ENCODE measurements at places on chromosomes 5 and 9.

- DNase-seq, result no peak
Observed at GRCh38 chr5:68215898-68216244, 315 bp downstream of the PIK3R1 start.

GRCh38 chr9:31908891-31909480, 475.5 kb upstream of the ACO1 start:
- no peak for DNase-seq

DNA sequence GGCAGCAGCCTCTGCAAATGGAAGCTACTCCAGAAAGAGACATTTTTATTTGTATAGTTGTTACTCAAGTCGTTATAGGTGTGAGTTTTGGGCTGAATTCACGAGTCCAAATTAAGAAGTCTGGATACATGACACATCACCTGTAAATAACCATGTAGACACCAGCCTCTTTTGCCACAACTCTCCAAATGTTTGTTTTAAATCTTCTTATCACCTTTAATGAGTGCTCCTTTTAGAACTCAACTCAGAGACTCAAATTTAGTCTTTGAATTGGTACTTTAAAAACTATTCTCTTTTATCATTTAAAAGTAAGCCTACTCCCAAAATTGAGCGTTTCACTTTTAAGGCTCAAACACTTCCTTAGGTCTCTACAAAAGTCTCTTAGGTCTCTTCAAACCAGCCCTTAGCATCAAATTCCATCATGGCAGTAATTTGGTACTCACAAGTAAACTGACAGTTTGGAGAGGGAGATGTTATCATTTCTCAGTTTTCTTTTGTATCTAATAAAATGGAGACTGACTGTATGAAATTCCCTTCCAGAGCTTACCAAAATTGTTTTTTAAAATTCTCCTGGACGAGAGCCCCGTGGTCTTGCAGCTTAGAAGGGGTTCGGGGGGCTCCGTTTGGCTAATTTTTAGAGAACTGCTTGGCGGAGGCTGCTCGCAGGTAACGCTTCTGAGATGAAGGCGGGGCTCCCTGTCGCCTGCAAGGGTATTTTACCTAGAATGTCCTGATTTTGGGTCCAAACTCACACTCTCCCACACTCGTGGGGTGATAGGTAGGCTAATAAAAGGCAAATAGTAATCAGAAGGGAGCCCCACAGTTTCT, 194.6 kb downstream of the MEF2C start:
- no peak for DNase-seq

DNA sequence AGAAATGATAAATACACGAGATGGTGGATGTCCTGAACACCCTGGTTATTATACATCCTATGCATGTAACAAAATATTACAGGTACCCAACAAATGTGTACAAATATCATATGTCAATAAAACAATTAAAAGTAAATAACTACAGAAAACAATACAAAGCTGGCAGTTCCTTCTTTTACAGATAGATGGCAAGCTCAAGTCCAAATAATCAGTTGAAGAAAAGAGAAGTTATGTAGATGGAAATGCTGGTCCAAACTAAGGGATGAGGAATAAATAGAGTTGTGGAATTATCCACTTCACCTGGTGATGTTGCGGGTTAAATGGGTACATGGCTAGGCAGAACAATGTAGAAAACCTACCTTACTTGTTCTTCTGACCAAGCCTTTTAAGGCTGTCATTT, 79.4 kb downstream of the PALM2AKAP2 start:
- DNase-seq, result no peak

- DNase-seq, result peak; percentile 2
Observed at GRCh38 chr5:154038261-154038706, 426 bp downstream of the FAM114A2 start.

GRCh38 chr5:81838307-81838906, 87.5 kb upstream of the SSBP2 start:
- no peak for DNase-seq

DNA sequence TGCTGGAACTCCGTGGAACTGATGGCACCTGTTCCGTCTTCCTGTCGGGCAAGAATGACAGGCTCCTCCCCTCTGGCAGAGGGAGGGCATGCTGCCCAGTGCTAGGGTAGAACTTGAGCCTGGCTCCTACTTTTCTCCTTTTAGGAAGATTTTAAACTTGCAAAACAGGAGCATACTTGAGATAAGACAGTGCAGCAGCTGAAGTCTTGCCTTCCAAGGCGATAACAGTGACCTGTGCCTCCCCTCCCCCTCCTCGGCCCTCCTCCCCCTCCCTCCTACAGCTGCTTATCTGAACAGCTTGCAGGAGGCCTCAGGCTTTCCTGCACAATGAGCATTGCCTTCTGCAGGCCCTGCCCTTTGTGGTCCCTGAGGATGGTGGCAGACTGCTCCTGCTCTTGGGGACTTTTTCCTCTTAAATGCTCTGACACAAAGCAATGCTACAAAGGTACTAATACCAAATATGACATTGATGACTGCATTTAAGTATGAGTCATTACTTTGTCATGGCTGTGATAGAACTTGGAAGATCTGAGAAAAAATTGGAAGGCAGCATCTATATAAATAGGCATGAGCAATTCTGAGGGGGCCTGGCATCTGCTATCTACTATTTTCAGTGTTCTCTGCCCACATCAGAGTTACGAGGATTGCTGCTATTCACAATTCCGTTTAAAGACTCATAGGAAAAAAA, 2.0 kb downstream of the GADD45G start:
- DNase-seq, result no peak

DNA sequence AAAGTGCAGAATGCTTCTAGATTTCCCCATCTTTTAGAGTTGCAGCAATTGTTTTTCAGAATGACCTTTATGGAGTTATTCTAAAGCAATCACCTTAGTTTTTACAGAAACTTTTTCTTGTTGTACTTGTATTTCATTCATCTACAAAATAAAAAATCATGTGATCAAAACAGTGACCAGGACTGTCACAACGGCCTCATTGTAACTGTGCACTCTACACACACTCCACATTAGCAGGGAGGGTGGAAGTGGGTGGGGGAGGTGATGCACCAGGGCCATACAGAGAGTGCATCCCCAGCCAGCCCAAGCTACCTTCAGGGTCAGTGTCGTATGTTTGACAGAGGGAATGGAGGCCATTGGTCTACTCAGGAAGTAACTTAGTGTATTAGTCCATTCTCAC, 26.9 kb downstream of the EGFLAM start:
- DNase-seq, result no peak

- no peak for DNase-seq
Observed at GRCh38 chr5:56558131-56558745, 257.1 kb upstream of the MAP3K1 start.

GRCh38 chr9:34163434-34163833, 15.4 kb upstream of the UBAP1 start:
- no peak for DNase-seq

GRCh38 chr9:88184976-88185375, 46.7 kb upstream of the SPATA31C2 start:
- DNase-seq, result no peak

GRCh38 chr5:136388474-136388873, 23.1 kb upstream of the TRPC7 start:
- DNase-seq, result no peak

GRCh38 chr5:157561110-157561509, 14.5 kb downstream of the ADAM19 start:
- DNase-seq, result no peak

DNA sequence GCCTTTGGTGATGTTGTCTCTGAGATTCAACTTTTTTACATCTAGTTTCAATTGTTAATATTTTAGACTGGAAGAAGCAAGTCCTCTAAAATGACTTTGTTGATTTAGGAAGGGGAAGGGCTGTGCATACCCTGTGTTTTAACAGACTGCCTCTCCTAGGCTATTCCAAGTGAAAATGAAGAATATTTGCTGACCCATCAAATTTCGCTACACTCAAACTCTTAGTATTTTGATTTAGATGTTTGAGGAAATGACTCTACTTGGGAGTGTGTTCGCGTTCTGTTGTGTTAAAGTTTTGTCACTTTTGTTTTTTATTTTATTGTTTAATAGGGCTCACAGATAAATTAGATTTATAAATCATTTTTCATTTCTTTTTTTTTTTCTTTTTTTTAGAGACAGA, 3.6 kb downstream of the MARVELD2 start:
- DNase-seq, result no peak

DNA sequence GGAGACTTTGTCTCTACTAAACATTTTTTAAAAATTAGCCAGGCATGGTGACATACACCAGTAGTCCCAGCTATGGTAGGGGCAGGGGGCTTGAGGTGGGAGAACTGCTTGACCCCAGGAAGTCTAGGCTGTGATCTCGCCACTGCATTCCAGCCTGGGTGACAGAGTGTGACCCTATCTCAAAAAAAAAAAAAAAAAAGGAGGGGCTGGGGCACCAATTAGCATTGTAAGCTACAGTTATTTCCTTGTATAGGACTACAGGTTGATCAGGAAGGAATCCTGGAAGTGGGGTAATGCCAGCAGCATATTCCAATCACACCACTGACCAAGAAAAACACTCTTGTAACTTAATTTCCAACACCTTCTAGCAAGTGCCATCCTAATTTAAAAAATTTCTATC, 32.1 kb downstream of the PWWP2A start:
- DNase-seq, result no peak

DNA sequence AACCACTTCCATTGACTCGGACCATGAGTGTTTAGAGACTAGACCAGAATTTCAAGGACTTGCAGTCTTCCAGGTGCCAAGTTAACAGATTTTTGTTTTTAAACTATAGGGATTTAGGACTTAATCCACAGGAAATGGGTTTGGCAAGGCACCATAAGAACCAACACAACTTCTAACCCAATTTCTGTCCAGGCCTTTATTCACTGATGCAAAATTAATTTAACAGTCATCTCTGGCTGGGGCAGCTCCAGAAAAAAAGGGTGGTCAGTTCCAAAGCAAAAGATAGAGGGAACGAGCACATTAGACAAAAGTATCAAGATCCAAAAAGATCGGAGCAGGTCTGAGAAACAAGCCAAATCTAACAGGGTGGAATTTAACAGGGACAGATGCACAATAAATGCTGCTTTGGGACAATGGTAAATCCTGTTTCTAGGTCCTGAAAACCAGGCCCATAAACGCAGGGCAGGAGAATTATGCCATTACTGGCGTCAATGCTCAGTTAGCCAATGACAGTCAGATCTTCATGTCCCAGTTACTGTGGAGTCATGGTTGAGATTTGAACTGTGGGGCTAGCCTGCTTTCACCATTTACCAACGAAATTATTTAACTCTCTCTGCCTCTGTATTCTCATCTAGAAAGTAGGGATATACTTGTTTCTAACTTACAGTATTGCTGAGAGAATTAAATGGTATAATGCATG, 590.8 kb upstream of the BRINP1 start:
- no peak for DNase-seq

- DNase-seq, result no peak
Observed at GRCh38 chr9:28956116-28956880, 1383.0 kb upstream of the C9orf72 start.

GRCh38 chr5:41048986-41049385, 22.2 kb downstream of the MROH2B start:
- DNase-seq, result no peak

DNA sequence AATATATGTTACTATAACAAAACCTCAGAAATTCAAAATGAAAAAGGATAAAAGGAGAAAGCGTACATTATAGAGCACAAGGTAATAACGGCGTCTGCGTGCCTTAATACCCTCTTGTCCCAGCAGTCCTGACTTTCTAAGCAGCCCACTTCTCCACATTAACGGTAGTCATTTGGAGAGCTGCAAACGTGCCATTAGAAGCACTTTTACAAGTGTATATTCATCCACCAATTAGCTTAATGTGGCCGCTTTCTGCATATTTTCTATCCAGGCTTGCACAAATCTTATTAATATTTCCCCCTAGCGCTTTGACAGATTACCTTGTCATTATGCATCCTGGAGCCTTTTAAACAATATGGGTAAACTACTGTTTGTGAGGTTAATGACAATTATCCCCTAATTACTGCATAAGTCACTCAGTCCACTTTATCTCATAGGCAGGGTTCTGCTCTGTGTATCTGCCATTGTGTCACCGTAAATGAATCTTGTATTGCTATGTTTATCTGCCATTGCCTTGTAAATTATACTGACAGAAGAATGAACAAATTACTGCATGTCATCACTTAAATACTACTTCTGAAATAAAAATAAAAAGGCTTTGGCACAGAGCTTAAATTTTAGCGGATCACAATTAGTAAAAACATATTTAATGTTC, 421.3 kb downstream of the BNC2 start:
- DNase-seq, result no peak

DNA sequence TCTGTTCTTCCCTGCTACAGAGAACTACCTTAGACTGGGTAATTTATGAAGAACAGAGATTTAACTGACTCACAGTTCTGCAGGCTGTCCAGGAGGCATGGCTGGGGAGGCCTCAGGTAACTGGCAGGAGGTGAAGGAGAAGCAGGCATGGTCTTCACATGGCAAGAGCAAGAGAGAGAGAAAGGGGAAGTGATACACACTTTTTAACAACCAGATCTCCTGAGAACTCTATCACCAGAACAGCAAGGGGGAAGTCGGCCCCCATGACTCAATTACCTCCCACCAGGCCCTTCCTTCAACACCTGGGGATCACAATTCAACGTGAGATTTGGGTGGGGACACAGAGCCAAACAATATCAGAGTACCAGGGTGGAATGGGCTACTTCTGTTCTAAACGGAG, 766.8 kb downstream of the TLE1 start:
- no peak for DNase-seq

GRCh38 chr5:150780187-150780692, 1.7 kb downstream of the SMIM3 start:
- DNase-seq, result no peak

DNA sequence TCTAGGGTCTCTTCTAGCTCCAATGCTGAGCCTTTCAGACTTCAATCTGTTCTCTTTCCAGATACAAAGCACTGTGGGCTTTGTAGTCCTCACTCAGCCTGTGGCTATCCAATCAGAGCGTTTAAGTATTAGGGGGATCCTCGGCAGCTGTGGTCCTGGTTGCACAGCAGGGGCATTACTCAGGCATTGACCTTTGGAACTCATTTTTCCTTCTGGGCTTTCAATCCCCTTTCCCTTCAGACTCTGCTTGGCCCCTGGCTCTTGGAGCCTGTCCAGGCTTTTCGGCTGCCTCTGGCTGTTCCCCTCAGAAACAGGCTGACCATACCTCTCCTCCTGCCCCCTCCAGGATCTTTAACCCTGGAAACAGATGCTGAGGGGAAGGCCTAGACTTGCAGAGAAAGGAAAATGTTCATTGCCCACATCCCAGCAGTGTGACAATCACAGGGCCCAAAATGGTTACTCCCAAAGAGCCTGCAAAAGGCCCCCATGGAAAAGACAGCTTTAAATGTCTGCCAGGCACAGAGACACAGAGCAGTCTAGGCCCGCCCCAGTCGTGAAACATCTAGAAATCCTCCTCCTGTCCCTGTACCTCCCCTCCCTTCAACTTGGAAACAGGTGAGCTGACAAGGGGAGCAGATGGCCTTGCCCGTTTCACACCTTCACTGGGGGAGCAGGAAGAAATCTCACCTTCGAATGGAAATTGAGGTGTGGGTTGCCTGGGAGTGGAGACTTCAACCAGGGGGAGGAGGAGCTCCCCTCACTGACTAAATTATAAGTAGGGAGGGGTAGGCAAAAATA, 13.7 kb downstream of the C1QTNF2 start:
- DNase-seq, result no peak

DNA sequence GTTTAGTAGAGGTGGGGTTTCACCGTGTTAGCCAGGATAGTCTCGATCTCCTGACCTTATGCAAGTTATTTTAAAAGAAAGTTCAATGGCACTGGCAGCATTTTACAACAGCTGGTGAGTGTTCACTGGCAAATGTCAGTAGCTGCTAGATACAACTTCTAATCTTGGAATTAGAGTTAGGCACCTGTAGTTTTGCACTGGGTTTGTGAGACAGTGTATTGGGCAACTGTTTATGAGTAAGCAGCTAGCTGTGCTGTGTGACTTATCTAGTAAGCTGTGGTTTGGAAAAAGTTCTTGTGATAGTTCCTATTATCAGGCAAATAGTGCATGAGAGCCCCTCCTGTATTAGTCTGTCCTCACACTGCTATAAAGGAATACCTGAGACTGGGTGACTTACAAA, 61.5 kb downstream of the UBE2QL1 start:
- no peak for DNase-seq

Measured in activated naive CD8-positive, alpha-beta T cell treated with anti-CD3 and anti-CD28 coated beads, Interleukin-2, amount 50 U/mL, for 16 hours (primary cell).